ENCODE measurements at places on chromosomes 6 and 20.

GRCh38 chr6:99026135-99026534 is 78.4 kb upstream of the FBXL4 start:
- DNase-seq = no peak

DNA sequence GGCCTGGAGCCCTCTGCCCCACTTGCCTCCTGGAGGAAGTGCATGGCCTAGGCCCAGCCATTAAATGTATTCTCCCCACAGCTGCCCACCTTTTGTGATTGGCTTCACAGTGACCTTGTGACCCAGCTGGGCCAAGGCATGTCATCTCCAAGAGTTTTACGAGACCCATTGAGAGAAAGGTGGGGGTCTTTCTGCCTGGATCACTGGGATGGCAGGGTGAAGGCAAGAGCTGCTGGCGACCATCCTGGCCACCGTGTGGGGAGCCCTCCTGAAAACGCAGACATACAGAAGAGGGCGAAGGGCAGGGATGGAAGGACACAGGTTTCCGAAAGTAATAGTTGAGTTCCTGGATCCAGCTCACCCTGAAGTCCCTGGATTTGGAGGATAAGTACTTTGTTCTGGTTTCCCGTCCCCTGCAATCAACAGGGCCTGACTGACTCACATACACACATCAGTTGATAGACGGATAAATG is 12.3 kb upstream of the SPO11 start:
- no peak for DNase-seq

DNA sequence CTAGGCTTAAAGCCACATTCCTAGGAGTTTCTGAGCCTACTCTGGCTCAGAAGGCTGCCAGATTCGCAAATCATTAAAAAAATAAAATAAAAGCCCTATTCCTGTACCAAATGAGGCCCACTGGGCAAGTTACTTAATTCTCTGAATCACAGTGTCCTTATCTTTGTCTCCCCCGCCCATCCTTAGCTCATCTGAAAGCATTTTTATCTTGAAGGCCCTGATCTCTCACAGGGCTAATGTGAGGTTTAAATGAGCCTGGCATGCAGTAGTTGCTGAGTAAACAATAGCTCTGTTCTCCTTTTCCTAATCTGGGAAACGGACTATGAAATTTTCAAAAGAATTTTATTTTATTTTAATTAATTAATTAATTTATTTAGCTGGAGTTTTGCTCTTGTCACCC is 2.1 kb upstream of the ZBTB12 start:
- no peak for DNase-seq

GRCh38 chr6:18533793-18534192 is 146.6 kb downstream of the RNF144B start:
- no peak for DNase-seq

- DNase-seq = no peak
Observed at GRCh38 chr6:10375391-10375969, 39.4 kb downstream of the TFAP2A start.

DNA sequence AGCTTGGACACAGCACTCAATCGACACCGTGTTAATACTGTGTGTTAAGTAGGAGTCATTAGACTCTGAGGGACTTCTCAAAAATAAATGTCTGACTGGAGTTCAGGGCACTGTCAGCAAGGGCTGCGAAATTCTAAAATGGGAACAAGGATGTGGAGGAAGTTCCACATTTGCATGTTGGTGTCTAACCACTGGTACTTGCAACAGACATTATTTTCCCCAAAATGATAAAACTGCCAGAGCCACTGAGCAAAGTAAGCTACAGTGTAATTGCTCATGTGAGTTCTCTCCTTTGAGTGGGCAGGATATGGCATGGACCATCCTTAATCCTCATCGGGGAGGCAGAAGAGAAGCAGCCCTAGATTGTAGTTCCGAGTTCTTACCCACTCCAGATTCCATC is 215.9 kb downstream of the SLC24A3 start:
- no peak for DNase-seq

GRCh38 chr6:93105907-93106306 is 313.5 kb downstream of the EPHA7 start:
- no peak for DNase-seq

- DNase-seq = no peak
Observed at GRCh38 chr20:61693055-61693600, 372.6 kb downstream of the TAF4 start.

GRCh38 chr6:62652692-62653328 is 366.8 kb upstream of the KHDRBS2 start:
- no peak for DNase-seq

GRCh38 chr20:20483328-20483727 is 115.4 kb downstream of the INSM1 start:
- no peak for DNase-seq

GRCh38 chr6:103723438-103724322 is 1136.0 kb downstream of the HACE1 start:
- no peak for DNase-seq

DNA sequence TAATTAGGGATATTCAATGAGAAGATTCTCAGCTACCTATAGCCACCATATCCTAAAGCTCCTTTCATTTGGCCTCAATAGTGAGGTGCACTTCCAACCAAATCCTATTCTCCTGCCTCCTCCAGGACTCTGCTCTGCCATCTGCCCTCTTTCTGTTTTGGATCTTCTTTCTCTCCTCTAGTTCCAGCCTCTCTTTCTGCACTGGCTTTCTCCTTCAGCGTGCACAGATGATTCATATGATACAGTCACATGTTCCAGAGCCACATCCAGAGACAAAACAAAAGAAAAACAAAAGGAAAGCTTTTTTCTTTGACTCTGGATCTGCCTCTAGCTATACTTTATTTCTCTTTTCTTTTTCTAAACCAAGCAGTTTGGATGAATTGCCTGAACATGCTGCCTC is 531.9 kb upstream of the MAN1A1 start:
- DNase-seq = no peak

DNA sequence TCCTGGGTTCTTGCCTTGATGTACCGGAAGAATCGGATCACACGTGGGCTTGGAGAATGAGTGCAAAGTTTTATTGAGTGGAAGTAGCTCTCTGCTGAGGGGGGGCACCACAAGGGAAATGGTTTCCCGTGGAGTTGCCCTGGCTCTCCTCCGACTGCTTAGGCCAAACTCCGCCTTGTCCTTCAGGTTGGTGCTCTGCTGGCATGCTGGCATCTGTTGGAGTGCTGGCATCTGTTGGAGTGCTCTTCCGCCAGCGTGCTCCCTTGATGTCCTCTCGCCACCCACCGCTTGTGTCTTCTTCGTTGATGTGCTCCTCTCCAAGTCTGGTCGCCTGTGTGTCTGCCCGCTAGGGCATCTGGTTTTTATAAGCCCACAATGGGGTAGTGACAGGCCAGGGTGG is 317.1 kb upstream of the HSF2 start:
- DNase-seq = no peak

GRCh38 chr6:127980996-127981395 is 80.1 kb upstream of the THEMIS start:
- DNase-seq = no peak

- no peak for DNase-seq
Observed at GRCh38 chr6:139367810-139368351, 6.6 kb downstream of the CITED2 start.

DNA sequence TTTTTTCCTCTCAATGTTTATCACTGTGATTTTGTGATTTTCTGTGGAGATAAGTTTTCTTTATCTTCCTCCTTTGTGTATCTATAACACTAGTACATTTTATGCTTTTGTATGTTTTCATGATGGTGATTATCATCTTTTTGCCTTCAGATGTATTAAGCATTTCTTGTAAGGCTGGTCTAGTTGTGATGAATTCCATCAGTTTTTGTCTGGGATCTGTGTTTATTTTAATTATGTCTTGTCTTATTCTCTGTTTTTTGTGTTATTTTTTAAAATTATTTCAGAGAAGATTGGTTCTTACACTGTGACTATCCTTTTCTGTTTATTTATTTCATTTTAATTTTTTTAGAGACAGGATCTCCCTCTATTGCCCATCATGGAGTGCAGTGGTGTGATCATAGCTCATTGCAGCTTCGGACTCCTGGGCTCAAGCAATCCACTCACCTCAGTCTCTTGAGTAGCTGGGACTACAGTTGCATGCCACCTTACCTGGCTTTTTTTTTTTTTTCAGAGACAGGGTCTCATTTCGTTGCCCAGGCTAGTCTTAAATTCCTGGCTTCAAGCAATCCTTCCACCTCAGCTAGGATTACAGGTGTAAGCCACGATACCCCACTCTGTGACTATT is 187.4 kb downstream of the SLC16A10 start:
- no peak for DNase-seq

DNA sequence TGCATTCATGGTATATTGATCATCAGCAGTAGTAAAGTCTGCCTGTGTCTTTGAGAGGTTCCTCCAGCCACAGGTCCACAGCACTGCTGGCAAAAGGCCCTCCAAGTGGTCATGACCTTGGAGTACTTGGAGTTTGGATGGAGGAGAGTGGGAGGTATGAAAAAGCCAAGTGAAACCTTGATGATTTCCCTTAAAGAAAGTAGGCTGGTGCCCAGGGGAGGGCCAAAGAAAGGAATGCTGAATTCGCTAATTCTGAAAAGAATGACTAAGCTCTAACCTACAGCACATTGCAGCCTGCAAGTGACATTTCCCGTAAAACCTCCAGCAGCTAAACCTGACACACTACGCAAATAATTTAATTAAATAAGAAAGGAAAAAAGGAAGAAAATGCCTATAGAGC is 223.4 kb upstream of the TAB2 start:
- DNase-seq = no peak
